ENCODE measurements at places on chromosomes 2 and 18.

DNA sequence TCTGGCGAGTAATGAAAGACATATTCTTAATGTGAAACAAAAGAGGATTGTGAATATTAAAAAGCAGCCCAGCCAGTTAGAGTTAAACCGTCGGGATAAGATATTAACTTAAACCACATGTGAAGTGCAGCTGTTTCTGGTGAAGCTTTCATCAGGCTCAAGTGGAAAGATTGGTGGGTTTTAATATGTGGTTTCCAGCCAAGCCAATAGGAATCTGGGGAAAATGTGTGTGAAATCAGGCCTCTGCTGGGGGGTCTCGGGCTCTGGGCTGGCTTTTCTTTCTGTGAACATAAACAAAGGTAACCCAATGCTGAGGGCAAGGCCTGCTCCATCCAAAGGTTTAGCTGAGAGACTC lies 279.6 kb downstream of the SLC4A3 start:
- no peak for DNase-seq

DNA sequence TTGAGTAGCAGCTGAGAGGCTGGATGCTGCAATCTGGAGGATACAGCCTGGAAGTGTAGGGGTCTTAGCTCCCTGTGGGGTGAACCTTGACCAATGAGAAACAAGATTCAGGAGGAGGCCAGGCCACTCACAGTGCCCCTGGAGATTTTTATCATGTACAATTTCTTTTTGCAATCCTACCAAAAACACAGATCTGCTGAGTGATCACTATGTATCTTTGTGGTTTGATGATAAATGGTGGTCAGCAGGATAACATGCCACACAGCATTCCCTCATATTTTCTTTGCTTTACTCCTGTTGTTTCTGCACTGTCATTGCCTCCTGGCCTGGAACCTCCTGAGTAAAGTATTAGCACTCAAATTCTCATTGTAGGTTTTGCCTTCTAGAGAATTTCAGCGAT lies 357.9 kb downstream of the THSD7B start:
- DNase-seq = no peak

- DNase-seq = no peak
These were observed 21.7 kb upstream of the CYTIP start for GRCh38 chr2:157465554-157465953.

- DNase-seq = no peak
These were observed 162.0 kb upstream of the HAAO start for GRCh38 chr2:42954227-42954962.

DNA sequence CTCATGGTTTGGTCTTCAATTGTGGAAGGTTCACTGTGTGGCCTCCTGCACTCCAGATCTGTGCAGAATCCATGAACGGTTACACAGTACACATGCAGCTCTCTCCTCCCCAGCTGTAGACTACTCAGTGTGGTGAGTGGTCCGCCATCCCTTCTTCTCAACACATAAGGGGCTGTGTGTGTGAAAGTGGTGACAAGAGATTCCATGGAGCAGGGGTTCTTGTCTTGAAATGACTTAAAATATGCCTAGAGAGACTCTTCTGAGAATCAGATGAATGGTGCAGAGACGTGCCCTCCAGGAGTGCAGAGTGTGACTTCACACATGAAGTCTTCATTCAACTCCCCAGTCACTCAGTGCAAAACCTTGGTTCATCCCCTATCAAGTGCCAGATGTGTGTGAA lies 151.0 kb upstream of the COPS8 start:
- no peak for DNase-seq

- DNase-seq = peak; percentile 87
These were observed 28.9 kb downstream of the IL1R2 start for GRCh38 chr2:102020596-102021170.

- no peak for DNase-seq
These were observed 136.4 kb upstream of the GPC1 start for GRCh38 chr2:240298803-240299709.

- no peak for DNase-seq
These were observed 190.6 kb downstream of the TDRD15 start for GRCh38 chr2:21314322-21314835.

- DNase-seq = no peak
These were observed 7.9 kb downstream of the SLC3A1 start for GRCh38 chr2:44283116-44283666.

GRCh38 chr2:39379643-39380524 lies 57.2 kb downstream of the MAP4K3 start:
- no peak for DNase-seq

DNA sequence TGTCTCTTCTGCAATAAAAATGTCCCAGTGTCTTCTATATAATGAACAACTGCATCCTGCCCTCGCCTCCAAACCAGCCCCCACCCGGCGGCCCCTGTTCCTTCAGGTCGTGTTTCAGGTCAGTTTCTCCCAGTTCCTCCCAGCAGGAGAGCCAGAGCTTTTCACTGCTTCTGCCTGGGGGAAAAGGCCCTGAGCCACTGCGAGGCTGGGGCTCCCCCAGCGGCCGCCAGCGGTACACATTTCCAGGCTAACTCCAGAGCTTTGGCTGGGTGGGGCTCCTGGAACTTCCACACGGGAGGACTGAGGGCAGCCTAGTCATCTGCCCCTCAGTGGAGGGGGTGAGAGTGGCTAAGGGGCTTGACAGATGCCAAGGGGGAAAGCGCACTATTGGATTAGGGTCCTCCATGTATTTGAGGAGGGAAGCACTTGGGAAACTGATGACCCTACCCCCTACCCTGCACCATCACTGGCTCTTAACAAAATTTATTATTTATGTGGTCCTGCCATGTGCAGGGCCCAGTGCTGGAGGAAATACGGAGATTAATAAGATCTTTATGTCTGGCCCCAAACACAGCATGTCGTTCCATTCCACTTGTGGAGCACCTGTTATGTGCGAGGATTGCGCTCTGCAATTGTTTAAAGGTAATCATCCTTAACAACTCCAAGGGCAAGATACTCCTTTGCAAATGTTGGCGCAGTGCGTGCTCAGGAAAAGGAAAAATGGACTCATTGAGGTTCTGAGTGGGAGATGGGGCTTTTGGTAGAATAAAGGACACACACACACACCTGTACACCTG lies 17.3 kb upstream of the CYS1 start:
- no peak for DNase-seq

GRCh38 chr18:47150824-47151366 lies 595 bp upstream of the HDHD2 start:
- DNase-seq = no peak

DNA sequence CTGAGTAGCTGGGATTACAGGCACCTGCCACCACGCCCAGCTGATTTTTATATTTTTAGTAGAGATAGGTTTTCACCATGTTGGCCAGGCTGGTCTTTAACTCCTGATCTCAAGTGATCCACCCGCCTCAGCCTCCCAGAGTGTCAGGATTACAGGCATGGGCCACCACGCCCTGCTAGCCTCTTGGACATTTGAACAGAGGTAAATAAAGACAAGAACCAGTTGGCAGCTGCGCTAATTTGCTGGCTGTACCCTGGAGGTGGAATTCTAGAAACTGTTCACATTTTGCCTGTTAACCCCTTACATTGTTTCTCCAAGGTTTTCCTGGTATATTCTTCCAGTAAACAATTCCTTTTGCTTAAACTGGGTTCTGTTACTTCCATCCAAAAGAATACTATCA lies 132.9 kb downstream of the CDH2 start:
- no peak for DNase-seq

DNA sequence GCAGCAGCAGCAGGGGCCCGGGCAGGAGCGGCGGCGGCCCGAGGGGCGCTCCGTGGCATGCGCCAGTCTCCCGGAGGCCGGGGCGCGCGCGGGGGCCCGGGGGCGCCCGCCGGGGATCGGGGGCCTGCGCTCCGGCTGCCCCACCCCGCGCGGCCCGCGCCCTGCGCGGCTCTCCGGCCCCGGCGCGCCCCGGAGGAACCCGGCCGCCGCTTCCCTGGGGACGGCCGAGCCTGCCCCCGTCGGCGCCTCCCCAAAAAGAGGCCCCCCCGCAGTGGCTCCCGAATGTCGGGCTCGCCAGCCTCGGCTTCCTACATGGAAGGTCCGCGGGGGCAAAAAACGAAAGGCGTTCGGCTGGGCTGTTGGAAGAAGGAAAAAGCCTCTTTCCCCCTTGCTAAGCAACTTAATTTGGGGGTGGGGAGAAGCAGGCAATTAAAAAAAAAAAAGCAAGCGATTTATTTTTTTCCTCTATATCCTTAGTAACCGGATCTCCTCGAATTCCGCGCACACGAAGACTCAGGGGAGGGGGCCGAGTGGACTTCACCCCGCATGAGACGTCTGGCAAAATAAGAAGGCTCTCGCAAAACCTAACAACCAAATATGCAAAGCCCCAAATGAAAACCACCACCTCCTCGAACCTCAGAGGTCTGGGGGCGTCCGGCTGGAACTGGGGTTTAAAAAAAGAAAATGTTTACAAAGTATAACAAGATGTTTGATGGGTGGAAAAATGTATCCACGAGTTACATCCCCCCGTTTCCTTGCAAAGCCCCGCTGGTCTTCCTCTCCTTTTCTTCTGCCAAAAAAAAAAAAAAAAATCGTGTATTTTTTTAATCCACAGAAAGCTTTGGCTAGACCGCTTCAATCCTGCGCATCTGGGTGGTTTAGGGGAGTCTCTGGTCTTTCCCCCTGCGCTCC lies at the start of gene SMAD7:
TSS of gene SMAD7 (minus strand) at position 430 of the 912 bp plus-strand sequence. CDS start 541 bp downstream, outside the sequence.
- DNase-seq = no peak

DNA sequence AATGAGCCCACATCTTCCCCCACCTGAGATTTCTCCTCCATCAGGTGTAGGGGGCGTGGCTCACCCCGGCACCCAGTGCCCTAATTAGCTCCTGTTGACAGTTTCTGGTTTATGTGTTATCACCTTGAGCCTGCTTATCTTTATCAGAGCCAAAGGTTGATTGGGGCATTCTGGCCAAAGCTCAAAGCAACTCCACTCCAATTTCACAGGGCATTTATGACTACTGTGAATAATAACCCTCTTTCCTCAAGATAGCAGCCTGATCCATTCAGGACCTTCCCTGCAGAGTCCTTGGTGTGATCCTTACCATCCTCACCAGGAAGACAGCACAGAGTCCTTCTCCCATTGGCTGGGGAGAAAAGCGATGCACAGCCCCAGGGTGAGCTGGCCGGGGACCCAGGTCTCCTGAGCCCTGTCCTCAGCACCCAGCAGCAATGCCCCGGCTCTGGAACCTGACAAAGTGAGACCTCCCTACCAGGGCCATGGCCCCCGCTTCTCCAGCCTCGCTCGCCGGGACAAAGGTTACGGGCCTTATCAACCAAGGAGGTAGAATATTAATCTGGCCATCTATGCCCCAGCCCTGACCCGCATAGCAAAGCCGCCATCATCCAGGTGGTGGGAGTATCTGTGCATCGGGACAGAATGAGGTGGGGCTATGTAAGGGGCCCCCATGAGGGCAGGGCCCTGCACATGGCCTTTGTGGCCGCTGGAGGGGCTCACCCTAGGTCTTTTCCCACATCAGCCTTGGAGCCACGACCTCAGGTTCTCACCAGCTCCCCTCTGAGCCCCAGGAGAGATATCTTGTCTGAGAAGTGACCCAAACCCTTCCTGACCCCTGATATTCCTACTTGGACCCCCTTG lies 64.5 kb downstream of the ZFP36L2 start:
- DNase-seq = no peak

GRCh38 chr2:187419808-187420207 lies 28.2 kb downstream of the CALCRL start:
- no peak for DNase-seq

DNA sequence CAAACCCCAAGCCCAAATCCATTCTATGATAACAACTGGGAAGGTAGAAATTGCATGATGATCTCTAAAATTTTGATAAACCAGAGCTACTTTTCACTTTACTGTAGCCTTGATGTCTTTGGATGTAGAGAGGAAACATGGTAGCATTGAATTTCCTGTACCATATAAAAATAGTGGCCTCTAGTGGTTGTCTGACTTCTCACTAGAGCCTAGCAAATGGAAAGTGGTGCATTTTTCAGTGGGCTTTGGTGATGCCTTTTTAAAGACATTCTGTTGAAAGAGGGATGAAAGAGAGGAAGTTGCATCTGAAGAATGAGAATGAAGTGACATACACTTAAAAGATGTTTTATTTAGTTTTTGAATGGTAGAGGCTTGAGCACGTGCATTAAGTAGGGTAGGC lies 662.2 kb downstream of the XIRP2 start:
- DNase-seq = no peak

DNA sequence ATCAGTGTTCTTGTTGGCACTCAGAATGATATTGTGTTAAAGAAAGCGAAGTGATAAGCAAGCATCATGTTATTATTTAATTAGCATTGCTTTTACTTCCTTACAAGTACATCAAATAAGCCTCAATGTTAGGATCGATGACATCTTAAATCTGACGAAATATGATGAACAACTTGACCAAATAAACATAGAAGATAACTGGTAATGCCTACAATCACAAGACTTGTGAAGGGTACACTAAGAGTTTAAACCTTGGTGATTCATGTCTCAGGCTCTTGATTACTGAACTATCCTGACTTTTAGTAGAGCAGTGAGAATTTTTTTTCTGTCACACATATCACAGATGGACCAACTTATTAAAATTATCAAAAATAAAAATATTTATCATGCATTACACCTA lies 500.8 kb upstream of the ZEB2 start:
- no peak for DNase-seq

DNA sequence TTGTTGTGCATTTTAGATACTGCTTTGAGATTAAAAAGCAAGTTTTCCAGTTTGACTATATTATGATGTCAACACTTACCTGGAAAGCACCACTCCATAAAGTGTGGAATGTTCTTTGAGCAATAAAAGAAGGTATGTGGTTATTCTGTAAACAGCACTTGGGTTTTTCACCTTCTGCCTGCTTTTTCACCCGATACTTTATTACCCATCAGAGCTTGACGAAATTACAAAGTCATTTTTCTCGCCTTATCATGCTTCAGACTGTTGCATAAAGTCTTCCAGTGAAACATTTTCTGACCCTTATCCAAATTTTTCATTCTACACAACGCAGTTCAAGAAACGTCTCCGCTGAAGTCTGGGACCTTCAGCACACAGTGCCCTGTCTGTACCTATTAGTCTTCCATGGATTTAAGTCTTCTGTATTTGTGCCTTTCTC lies 25.2 kb downstream of the CAB39 start:
- no peak for DNase-seq

- DNase-seq = peak; percentile 29
These were observed 30.6 kb upstream of the EPG5 start for GRCh38 chr18:45997700-45998151.

- no peak for DNase-seq
These were observed 96.6 kb downstream of the SOCS6 start for GRCh38 chr18:70385474-70385873.

DNA sequence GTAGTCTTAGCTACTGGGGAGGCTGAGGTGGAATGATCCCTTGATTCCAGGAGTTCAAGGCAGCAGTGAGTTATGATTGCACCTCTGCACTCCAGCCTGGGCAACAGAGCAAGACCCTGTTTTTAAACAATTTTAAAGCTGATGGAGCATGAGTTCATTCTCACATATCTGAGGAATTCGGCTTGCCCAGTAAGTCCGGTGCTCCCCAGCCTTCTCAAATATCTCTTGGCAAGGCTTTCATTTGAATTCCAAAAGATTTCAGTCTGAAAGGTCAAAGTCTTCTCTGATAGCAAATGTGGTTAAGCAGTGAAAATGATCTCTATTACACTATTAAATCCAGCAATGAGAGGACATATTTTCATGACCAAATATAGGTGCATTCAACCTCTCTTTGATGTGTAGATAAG lies 27.9 kb downstream of the PIEZO2 start:
- DNase-seq = no peak

All from stimulated activated CD4-positive, alpha-beta T cell treated with anti-CD3 and anti-CD28 coated beads, Interleukin-1b, Interleukin-23, amount 100 ng/mL, for 48 hours (primary cell).